Fibroblast of skin of right quadriceps (primary cell): ENCODE measurements at places on chromosomes 6 and 20.
A peak's percentile ranks its signal among the peaks of the same experiment; 100 is the strongest.

DNA sequence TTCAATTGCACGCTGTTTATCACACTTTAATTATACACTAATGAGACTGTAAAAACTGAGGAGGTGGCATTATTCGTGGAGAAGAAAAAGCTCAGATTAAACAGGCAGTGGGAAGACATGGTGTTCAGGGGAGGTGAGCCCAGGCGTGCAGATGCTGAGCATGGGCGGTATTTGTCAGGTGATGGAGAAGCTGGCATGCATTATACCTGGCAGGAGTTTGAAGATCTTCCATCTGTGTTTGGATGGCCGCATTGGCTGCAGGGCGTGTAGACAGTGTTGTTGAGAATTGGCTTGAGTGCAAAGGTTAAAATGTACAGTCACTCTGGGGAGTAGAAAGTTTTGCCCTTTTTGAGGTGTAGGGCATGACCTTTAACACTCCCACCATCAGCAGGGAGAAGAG lies 213.8 kb downstream of the ERMARD start:
- DNase-seq = no peak

- DNase-seq = no peak
These were observed 20.5 kb upstream of the OCSTAMP start for GRCh38 chr20:46570956-46571355.

DNA sequence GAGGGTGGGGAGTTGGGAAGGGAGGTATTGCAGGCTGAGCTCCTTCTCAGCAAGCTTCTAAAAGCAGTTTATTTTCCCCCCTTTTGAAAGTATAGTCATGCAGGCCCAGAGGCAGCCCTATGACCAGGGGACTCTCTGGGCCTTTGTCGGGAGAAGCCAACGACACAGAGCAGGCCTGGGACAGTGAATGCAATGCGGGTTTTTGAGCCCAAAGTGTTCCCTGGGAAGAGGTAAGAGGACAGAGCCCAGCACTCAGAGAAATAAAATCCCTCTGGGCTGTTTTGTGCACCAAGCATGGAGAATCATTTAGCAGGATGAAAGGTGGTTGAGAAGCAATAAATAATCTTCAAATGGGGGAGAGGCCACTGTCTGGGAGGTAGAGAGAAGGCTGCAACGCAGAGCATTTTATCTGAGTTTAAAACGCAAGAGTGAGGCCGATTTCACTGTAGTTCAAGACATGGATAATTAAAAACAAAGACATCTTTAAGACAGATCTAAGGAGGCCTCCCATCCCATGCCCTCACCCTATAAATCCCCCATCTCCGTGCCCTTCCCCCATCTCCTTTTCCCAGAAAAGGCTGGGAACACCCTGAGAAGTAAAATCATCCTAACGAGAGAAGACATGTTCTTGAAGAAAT lies 237.5 kb downstream of the CDC5L start:
- peak; percentile 47 for DNase-seq

DNA sequence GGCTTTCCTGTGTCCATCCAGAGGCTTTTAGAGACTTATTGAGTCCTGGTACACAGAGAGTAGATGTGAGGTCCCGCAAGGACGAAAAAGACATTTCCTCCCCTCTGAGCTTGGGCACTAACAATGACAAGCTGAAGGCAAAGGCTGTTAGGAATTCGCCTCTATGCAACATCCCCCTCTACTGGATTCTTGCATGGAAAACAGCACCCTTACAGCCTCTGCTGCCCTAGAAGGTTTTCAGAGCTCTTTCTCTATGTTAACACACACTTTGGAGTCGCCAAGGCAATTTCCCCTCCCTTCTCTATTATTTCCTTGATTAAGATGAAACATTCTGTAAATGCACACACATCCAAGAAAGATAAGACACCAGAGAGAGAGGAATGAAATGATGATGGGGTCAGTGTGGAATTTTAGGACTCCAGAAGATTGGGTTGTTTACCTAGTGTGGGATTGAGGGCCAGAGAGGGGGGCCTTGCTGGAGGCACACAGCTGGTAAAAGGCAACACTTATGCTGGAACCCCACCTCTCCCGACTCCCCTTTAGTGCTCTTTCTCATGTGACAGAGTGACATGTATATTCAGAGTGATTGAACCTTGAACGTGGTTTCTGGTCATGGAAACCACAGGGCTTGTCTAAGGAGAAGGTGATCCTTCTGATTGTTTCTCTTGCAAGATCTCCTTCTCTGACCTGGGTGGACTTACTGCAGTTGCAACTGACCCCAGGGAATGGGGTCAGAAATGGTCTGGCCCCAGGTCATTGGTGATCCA lies 300.7 kb downstream of the CLIC5 start:
- DNase-seq = peak; percentile 90

DNA sequence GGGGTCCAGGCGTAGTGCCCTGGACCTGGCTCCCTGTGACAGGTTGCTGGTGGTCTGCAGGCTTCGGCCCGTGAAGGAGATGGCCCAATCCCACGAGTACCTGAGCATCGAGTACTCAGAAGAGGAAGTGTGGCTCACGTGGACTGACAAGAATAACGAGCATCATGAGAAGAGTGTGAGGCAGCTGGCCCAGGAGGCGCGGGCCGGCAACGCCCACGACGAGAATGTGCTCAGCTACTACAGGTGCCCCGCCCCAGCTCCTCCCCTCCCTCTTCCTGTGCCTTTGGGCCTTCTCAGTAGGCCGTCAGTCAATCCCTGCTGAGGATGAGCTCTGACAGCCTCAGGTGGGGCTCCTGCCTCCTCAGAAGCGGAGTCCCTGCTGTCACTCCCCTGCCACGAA lies 42.6 kb downstream of the UQCC2 start:
- DNase-seq = no peak

GRCh38 chr6:134199848-134200606 lies 117.9 kb downstream of the SGK1 start:
- no peak for DNase-seq

- DNase-seq = no peak
These were observed 26.2 kb downstream of the PHACTR3 start for GRCh38 chr20:59630526-59630925.
